ENCODE measurements at places on chromosomes 4 and X. TPM values are rescaled to one million over a fixed set of nuclear protein-coding genes. Genes with fewer than 3 reads are reported as not detected.

DHX15 gene
- polyA plus RNA-seq, result 72.0 TPM

ADGRA3 gene
- polyA plus RNA-seq, result not detected

DGKK gene
- polyA plus RNA-seq, result not detected

TEX13C gene
- not detected for polyA plus RNA-seq

AMBN gene
- polyA plus RNA-seq, result not detected

CDKL5 gene
- 0.02 TPM for polyA plus RNA-seq

SLC25A14 gene
- 7.6 TPM for polyA plus RNA-seq
